ENCODE measurements at places on chromosomes 2 and 18.
A peak's percentile ranks its signal among the peaks of the same experiment; 100 is the strongest.

- no peak for DNase-seq
Observed at GRCh38 chr18:77173275-77174030, 40.9 kb upstream of the MBP start.

- no peak for DNase-seq
Observed at GRCh38 chr2:75896779-75897366, 186.2 kb upstream of the GCFC2 start.

GRCh38 chr2:223418131-223418530, 184.0 kb downstream of the SCG2 start:
- no peak for DNase-seq

DNA sequence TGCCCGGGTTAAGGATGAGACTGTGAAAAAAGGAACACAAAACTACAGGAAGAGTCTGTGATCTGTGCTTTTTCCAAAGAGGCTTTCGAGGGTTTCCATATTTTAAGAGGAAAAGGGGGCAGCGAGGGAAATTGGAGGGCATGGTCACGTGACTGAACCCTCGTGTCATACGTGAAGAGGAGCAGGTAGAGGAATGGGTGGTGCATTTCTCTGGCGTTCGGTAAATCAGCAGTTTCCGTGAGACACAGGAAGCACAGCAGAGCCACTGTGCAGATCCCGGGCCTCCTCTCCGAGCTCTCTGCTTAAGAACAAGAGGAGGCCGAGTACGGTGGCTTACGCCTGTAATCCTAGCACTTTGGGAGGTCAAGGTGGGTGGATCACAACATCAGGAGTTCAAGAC, 219.7 kb downstream of the NDUFA10 start:
- no peak for DNase-seq

GRCh38 chr18:2827061-2827460, 19.7 kb upstream of the EMILIN2 start:
- DNase-seq = no peak

DNA sequence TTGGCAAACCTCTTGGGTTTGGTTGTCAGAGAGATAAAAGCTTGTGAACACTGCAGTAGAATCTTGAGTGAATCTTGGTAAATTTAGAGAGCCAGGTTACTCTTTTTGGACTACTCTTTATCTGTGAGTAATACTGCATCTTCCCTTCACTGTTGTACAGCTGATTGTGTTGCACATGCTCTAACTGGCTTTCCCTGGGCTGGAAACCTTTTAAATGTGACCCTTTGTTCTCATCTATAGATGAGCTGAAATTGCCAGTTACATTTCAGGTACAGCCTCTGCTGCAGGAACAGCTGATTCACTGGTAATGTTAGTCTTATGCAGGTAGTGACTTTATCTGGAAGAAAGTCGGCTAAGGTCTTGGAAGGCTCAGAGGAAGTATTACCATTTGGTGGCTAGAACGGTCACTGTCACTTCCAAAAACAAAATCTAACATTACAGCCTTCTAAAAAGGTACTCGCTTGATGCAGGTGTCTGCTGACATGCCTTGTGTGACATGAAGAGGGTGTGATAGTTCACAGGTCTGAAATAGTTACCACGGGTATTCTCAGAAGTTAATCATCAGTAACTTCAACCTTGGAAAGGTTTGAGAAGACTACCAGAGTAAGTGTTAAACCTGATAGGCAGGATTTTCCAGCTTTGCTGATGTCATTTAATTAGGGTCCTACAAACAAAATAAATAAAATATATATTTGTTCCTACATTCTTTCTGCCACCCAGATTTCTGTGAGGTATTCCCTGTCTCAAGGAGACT, 851.1 kb downstream of the SLC4A3 start:
- DNase-seq = no peak

- no peak for DNase-seq
Observed at GRCh38 chr2:202429164-202429980, 53.2 kb downstream of the BMPR2 start.

DNA sequence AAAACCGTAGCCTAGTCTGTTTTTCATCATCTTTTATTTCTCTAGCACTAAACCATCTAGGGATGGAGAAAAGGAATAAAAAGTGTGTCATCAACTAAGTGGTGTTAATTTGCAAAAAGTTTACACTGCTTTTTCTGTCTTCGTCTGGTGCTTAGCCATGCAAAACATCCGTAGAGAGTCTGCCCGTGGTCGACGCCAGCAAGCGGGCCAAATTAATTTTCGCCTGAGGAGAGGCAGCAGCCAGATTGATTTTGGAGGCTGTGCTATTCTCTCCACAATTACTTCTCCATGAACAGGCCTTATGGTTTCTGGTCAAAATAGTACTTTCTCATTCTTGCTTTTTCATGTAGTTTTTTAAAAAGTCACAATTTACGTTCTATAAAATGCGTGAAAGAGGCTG, 46.3 kb downstream of the TNFRSF11A start:
- DNase-seq = no peak

- peak; percentile 86 for DNase-seq
Observed at GRCh38 chr2:236078297-236079255, 89.6 kb downstream of the GBX2 start.

DNA sequence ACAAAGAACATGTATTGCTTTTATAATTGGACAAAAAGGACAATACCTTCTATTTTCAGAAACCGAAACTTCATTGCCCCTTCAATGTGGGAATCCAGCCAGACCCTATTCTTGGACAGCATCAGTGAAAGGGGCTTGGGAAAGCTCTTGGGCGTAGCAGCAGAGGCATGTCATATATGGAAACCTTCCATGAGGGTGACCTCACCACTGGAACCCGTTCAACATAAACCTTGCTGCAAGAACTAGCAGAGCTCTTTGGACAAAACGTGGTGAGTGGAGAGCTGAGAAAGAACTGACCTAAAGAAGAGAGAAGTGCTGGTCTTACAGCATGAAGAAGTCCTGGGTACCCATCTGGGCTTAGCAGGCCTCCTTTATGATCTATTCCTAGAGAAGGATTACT, 22.7 kb upstream of the ACTG2 start:
- DNase-seq = no peak

DNA sequence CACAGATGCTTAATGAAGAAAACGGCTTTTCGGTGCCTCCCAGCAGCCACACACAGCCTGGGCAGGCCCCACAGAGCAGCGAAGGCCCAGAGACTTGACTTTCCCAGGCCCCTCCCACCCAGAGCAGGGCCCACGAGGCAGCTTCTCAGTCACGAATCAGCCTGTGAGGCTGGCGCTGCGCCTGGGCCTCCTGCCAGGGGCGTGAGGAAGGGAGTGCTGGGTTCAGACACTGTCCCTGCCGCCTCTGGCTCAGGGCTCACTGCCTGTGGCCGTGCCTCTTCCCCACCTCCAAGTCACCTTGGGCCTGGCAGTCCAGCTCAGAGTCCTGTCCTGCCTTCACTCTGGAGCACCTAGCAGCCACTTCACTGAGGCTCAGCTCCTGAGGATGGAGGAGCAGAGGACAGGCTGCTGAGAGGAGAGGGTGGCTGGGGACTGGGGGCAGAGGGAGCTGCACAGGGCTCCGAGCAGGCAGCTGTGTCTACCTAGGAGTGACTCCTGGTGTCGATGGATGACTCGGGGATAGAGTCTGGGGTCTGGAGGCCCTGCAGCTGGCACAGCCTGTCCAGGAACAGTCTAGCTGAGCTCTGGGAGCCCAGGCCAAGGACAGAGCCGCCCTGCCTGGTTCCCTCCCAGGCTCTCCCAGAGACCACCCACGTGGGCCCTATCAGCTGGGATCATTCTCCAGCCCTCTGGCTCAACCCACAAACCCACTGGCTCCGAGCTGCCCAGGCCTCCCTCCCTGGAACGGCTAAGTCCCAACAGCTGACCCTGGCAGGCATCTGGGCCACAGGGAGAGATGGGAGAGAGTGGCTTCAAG, 36.4 kb upstream of the FOSL2 start:
- DNase-seq = no peak

DNA sequence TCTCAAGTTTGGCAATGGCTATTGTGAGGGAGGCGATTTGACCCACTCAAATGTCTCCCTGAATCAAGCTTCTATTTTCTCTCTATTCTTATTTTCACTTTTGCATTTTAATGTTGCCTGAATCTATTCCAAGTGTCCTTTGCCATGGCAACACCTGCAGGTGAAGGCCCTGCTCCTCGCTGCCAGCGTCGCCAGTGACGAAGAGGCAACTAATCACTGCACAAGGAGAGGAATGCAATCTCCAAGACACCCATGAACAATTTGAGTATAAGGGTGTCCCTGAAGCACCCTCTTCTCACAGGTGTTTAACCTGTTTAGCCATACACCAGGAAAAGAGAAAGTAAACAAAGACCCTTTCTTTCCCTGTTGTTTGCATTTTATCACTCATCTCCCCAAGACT, 165.6 kb upstream of the VRK2 start:
- no peak for DNase-seq

DNA sequence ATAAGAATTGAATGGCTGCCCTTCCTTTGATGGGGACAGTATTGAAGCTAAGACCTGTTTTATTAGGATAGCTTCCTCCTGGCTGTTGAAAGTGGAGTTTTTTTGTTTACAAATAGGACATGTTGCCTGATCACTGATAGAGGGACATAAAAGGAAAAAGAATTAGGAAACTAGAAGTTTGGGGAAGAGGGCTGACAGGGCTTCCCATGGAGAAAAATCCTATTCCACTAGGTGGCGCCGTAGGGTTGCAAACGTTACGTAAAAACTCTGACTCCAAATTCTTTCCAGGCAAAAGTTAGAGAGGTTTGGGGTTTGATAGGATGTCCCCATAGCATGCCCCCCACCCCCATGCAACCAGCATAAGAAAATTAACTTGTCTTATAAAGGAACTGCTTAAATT, 11.1 kb upstream of the RBFA start:
- DNase-seq = peak; percentile 28

GRCh38 chr2:102704531-102704930, 57.3 kb upstream of the TMEM182 start:
- DNase-seq = no peak

- no peak for DNase-seq
Observed at GRCh38 chr2:17634997-17635396, 94.5 kb downstream of the VSNL1 start.
